ENCODE measurements at places on chromosomes 5 and 9.

DNA sequence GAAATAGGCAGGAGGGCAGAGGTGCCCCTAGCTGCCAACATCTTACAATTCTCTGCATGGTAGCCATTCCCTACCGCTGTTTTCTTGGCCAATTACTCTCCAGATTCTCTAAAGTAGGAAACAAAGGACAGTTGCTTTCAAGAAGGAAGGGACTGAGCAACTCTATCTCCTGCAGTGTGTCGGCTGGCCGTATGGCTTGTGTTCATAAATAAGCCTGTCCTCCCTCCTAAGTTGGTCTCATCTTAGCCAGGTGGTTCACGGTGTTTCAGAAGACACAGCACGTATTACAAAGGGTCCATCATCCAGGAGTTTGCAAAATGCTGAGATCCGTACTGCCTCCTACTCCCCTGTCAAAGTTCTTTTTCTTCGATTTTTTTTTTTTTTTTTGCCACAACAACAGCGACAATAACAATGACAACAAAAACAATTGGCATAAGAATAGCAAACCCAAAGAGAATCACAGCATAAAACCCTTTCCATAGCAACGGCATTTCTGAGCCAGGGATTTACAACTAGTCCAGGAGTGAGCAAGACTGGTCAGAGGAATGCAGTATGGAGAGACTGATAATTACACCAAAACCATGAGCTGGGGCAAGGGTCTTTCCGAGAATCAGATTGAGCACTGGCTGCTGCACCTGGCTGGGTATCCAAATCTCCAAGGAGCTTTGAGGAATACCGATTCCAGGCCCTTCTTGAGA lies 212.8 kb downstream of the SLIT3 start:
- DNase-seq: no peak

DNA sequence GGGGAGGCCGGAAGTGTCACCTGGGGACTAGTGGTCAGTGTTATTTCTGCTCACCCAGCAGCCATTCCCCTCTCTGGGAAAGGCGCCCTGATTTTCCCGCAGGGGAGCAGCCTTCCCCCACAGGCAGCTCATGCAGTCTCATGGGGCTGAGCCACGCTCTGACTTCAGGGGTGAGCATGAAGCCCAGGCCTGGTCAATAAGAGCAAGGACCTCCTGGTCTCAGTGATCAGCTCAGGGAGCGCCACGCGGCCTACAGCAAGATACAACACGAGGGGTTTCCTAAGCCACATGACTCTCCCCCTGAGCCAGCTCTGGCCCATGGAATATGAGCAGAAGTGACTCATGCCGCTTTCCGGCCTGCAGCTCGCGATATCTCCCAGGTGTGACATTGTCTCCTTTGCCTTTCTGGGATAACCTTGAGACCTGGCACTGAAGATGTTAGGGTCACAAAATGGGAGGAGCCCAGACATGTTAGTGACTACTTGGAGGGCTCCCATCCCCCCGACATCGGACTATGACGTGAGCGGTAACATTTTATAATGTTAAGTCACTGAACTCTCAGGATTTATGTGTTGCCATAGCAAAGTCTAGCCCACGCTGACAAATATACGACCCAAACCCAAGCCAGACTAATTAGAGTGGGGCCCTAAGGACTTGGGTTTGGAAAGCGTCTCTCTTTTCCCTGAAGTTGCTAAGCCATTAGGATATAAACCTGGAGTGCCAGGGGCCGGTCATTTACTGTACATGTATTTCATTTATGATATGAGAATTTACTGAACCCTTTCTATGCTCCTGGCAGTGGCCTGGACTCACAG lies 46.5 kb upstream of the GFPT2 start:
- DNase-seq: no peak

GRCh38 chr5:60323596-60323995 lies 376.4 kb downstream of the DEPDC1B start:
- no peak for DNase-seq

DNA sequence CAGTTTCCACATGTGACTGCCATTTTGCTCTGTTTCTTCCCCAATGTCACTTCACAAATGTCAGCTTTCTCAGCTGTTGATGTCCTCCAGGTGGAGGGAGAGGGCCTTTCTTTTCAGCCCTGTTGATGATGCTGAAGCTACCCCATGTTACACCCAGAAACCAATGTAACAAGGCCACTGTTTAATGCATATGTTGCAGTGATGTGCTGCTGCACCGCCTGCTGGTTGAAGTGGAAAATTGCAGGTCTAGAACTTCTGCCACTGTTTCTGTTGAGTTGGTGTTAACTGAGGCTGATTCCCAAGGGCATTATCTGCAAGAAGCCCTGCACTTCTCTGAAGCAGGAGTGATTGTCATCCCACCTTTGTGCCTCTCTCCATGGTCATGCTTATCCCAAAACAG lies 428.4 kb downstream of the KDM4C start:
- DNase-seq: no peak

DNA sequence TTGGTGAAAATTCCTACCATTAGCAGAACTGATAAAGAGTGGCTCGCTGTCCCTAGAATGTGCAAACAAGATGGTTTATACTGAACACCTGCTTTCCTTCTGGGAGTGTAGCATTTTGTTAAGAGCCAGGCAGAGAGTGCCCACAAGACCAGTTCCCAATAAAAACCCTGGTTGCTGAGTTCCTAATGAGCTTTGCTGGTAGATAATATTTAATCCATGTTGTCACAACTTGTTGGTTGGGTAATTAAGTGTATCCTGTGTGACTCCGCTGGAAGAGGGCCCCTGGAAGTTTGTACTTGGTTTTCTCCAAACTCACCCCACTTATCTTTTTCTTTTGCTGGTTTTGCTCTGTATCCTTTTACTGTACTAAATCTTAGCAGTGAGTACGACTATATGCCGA lies 39.5 kb upstream of the GOLGA1 start:
- DNase-seq: no peak

DNA sequence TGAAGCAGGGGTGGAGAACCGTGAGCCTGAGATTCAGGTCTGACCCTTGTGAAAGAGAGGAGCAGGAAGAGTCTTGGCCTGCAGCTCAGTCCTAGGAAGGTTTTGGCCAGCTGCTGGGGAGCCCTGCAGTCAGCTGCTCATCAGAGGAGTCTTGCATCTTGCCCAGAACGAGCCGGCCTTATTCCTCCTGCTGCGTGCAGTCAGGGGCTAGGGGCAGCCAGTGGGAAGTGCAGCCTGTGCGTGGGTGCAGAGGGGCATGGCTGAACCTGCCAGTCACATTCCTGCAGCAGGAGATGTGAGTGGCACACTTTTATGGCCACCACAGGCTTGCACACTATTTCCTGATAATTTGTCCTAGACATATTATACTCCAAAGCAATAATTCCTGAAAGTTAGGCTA lies 278.7 kb downstream of the NPR3 start:
- DNase-seq: no peak

DNA sequence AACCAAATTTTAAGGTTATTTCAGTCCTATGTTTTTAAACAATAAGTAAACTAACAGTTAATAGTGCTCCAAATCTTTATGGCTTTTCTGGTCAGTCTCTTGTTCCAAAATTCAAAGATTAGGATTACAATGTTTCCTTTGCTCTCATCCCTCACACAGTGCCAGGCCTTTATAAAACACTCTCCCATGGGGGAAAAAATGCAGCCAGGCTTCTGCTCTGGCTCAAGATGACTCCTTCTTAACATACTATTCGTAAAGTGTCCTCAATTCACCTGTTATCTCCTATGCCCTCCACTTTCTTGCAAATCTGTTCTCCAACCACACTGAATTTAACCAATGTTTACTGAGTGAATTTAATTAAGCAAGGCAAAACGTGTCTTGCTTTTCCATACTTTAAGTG lies 1.4 kb downstream of the CEP120 start:
- DNase-seq: no peak

DNA sequence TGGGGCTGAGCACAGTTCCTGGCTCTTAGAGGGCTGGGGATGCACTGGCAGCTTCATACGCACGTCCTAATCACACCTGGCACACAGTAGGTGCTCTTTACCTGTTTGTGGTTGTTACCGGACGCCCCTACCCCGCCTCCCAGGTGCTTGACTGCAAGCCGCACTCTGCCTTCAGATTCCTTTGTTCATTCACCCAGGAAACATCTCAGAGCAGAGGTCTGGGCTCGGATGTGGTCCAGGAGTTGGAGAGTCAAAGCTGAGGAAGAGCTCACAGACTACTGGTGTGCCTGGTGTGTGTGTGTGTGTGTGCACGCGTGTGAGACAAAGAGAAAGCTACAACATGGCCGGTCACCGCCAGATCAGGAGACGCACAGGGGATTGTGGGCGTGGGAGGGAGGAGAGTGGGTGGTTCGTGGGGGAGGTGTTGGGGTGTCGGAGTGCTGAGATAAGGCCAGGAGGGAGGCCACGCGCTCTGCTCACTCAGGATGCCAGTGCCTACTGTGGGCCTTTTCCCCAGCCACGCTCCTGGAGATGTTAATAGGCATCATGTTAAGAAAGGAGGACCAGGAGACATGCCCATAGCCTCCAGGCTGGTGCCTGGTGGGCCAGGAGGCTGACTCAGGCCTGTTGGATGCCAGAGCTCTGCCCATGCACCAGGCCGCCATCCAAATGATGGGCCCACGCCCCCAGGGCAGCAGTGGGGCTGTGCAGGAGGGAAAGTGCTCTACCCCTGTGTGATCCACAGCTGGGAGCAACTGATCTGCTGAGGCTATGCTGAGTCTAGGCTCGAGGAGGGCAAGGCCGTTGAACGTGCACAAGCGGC lies 39.9 kb downstream of the CRB2 start:
- DNase-seq: peak; percentile 55

- DNase-seq: no peak
Measured at GRCh38 chr5:170334626-170335025, 37.0 kb upstream of the LCP2 start.

GRCh38 chr5:128870923-128871322 lies 94.4 kb upstream of the SLC27A6 start:
- DNase-seq: no peak

DNA sequence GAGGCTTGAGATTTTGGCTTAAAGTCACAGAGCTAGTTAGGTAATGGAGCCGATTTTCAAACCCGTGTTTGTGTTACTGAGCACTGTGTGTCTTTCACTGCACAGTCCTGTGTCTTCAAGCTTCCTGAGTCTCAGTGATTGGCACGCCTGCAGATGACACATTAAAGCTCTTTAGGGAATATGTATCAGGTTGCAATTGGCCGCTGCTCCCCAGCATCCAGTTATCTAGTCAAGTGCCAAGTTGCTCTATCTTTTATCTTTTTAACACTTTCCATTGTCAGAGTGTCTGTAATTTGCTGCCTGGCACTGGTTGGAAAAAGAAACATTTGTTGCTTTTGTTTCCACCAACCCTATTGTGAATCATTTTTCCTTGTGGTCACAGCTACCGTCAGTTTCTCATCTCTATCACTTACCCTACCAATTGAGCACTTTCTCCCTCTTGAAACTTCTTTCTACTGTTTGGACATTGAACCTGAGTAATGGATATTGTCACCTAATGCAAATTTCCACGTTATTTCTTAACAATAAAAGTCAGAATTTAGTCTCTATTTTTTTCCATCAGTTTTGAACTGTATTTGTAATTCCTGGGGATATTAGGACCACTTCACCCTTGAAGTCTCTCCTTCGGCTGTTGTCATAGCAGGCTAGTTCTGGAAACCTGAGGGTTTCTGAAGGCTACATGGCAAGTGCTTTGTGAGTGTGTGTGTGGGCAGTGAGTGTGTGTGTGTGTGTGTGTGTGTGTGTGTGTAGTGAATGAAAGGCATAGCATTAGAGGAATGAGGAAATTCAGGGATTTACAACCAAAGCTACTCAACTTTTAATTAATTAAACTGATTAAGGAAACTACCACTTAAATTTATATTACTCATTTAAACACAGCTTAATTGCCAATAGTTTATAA lies 274.3 kb downstream of the ISL1 start:
- no peak for DNase-seq

DNA sequence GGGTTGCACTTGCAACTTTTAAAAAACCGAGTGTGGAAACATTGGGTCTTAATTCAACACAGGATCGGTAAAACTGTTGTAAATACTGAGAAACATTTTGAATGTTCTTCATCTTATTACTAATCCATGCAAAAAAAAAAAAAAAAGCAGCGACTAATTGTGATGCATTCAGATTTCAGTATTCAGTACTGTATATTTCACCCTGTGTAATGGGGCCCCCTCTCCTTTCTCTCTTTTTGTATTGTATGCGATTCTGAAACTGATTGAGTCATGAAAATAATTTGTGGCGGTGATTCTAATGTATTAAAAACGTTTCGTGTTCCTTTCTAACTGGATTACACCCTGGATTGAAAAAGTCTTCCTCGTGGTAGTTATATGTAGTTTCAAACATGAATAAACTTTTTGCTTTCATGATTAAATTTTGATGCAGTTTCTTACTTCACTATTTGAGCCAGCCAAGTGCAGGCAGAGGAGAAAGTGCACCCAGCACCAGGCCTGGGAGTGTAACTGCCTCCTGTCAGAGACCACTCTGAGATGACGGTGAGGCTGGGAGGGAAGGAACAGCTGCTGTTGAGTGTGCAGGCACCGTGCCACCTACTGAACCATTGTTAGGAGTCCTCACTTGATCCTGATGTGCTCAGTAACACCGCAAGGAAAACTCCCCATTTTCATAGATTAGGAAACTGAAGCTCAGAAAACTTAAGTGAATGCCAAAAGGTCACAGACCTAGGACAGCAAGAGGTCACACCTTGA lies 220.0 kb downstream of the PBX3 start:
- peak; percentile 80 for DNase-seq

DNA sequence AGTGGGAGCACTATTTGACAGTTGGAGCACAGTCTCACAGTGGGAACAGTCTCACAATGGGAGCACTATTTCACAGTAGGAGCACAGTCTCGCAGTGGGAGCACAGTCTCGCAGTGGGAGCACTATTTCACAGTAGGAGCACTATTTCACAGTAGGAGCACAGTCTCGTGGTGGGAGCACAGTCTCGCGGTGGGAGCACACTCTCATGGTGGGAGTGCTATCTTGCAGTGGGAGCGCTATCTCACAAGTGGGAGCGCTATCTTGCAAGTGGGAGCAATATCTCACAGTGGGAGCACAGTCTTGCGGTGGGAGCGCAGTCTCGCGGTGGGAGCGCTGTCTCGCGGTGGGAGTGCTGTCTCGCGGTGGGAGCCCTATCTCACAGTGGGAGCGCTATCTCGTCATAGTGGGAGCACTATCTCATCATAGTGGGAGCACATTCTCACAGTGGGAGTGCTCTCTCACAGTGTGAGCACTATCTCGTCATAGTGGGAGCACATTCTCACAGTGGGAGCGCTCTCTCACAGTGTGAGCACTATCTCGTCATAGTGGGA lies 56.1 kb downstream of the MED10 start:
- DNase-seq: no peak

GRCh38 chr5:42636425-42636824 lies 120.2 kb upstream of the CCDC152 start:
- DNase-seq: no peak

DNA sequence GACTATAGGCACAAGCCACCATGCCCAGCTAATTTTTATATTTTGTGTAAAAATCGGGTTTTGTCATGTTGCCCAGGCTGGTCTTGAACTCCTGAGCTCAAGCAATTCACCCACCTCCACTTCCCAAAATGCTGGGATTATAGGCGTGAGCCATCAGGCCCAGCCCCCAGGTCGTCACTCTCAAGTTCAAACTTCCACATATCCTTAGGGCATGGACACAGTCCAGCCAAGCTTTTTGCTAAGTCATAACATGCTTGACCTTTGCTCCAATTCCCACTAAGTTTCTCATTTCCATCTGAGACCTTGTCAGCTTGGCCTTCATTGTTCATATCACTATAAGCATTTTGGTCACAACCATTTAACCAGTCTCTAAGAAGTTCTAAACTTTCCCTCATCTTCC lies 43.9 kb upstream of the ARAP3 start:
- no peak for DNase-seq

GRCh38 chr9:114834386-114834785 lies 28.5 kb upstream of the TNFSF15 start:
- no peak for DNase-seq

- DNase-seq: peak; percentile 40
Measured at GRCh38 chr9:21709464-21710058, 92.9 kb upstream of the MTAP start.

GRCh38 chr5:23840083-23840482 lies 332.7 kb downstream of the PRDM9 start:
- DNase-seq: peak; percentile 9
